ENCODE measurements at places on chromosomes 4 and X.

GRCh38 chr4:165079476-165079875 is 25.8 kb downstream of the TRIM75 start:
- no peak for DNase-seq

- DNase-seq: no peak
These were observed 45.0 kb downstream of the TIGD2 start for GRCh38 chr4:89156174-89156914.

DNA sequence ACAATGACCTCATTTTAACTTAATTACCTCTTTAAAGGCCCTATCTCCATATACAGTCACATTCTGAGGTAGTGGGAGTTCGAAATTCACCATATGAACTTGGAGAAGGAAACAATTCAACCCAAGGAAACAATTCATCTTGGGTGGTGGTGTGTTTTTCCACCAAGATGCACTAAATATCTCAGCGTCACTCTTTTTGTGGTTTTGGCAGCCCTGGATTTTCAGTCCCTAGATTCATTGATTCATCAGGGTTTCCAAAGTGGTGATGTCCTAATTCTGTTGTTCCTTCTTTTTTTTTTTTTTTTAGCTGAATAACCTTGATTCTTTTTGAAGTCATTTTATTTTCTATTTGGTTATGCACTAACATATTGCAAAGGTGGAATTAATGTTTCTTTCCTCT is 162.6 kb upstream of the RAPGEF2 start:
- DNase-seq: no peak

- DNase-seq: no peak
These were observed 25.6 kb downstream of the CD99L2 start for GRCh38 chrX:150872773-150873336.

DNA sequence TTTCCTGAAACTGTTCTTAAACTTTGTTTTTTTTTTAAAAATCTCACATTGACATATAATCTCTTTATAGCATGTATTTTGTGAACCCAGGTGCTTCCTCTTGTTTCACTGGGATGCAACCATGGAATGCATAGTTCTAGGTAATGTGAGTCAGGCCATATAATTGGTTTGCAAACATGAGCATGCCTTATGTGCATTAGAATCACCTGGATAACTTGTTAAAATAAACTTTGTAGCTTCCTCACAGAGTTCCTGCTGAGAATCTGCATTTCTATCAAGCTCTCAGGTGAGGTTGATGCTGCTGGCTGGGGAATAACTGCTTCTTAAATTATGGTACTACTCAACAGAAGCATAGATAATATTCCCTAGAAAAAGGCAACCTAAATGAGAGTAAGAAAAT is 940.3 kb upstream of the LCORL start:
- DNase-seq: no peak
